Aortic smooth muscle cell (primary cell): ENCODE measurements at places on chromosomes 1 and 21. TPM values are rescaled to one million over a fixed set of nuclear protein-coding genes. Genes with fewer than 3 reads are reported as not detected.

KIF2C gene
- 15.3 and 27.3 TPM in 2 replicates for total RNA-seq

GUCA2A gene
- total RNA-seq, result not detected in 2 replicates

RGS7 gene
- 0.40 and 0.81 TPM in 2 replicates for total RNA-seq

PDZK1 gene
- total RNA-seq, result 0.40 and 0.75 TPM in 2 replicates

SYT14 gene
- 0.13 and 0.44 TPM in 2 replicates for total RNA-seq

PDZK1IP1 gene
- total RNA-seq, result not detected in 2 replicates

NBPF15 gene
- 34.7 and 41.5 TPM in 2 replicates for total RNA-seq

CELA2A gene
- not detected in 2 replicates for total RNA-seq

ADAMTSL4 gene
- 6.3 and 10.4 TPM in 2 replicates for total RNA-seq

FCGR2B gene
- total RNA-seq, result not detected in 2 replicates

MARK1 gene
- total RNA-seq, result 1.3 and 2.1 TPM in 2 replicates

ZSWIM5 gene
- 0.75 and 1.1 TPM in 2 replicates for total RNA-seq

SLC5A9 gene
- not detected in 2 replicates for total RNA-seq

LCE3D gene
- total RNA-seq, result not detected in 2 replicates

C1orf115 gene
- total RNA-seq, result 2.5 and 5.1 TPM in 2 replicates

GBP6 gene
- not detected in 2 replicates for total RNA-seq

LCE1B gene
- not detected in 2 replicates for total RNA-seq

SIM2 gene
- not detected in 2 replicates for total RNA-seq

TRIM67 gene
- under 0.01 TPM in 1 of 2 replicates, not detected in the other for total RNA-seq

APOBEC4 gene
- total RNA-seq, result 0.06 TPM in 1 of 2 replicates, not detected in the other

ANKRD35 gene
- 8.5 and 11.2 TPM in 2 replicates for total RNA-seq

TAS1R1 gene
- 0.40 and 0.44 TPM in 2 replicates for total RNA-seq
